ENCODE measurements at places on chromosomes 5 and 9.

DNA sequence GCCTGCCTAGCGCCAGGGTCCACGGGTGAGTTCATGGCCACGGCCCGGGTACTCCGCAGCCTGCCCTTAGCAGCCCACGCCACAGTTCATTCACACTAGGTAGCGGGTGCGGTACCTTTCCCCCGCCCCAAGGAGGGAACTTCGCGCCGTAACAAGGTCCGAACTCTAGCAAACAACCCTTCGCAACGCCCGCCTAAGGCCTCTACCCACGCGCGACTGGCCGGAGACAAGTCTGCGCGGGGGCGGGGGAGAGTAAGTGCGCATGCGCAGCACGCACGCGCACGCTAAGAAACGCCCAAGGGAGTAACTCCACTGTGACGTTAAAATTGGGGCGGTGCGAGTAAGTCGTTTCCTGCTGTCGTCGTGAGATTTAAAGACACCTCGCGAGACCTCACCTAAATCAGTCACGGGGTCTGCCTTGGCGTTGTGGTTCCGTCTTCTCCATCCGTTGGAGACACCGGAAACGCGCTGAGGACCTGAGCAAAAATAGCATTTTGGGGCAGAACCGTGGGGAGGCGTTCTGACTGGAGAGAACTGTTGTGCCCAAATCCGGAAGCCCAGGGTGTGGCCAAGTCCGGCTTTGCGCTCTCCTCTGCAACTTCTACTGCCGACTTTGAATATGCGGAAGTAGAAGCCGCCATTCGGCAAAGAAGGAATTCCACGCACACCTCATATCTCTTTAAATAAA lies at the start of gene RAPGEF6:
Gene RAPGEF6, minus strand, starts transcription at position 234 of the 688 bp plus-strand sequence. Its CDS starts 199 bp downstream, at position 35.
- DNase-seq: peak; percentile 95

- no peak for DNase-seq
These were observed 39.8 kb downstream of the HMCN2 start for GRCh38 chr9:130305381-130305780.

DNA sequence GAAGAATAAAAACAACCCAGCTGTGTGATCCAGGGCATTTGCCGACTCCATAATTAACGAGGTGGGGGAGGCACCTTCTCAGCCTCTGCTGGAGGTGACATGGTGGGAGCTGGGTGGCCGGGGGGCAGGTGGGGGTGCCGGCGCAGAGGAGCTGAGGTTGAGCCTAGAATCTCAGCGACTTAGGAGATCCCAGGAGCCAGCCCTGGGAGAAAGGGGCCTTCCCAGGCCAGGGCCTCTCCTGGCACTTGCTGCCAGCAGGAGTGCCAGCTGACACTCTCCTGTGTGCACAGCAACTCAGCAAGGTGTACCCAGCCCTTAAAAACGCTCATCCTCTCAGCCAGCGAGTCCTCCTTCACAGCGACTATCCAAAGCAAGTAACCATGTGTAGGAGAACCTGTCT lies 62.8 kb upstream of the FCN1 start:
- DNase-seq: no peak

- no peak for DNase-seq
These were observed 106.8 kb downstream of the PDE6A start for GRCh38 chr5:149837680-149838269.

- no peak for DNase-seq
These were observed 7.6 kb upstream of the TTLL11 start for GRCh38 chr9:122100756-122101155.

GRCh38 chr5:162496100-162496808 lies 428.7 kb downstream of the GABRG2 start:
- no peak for DNase-seq

- DNase-seq: no peak
These were observed 58.3 kb upstream of the ADAMTS2 start for GRCh38 chr5:179403426-179404147.

DNA sequence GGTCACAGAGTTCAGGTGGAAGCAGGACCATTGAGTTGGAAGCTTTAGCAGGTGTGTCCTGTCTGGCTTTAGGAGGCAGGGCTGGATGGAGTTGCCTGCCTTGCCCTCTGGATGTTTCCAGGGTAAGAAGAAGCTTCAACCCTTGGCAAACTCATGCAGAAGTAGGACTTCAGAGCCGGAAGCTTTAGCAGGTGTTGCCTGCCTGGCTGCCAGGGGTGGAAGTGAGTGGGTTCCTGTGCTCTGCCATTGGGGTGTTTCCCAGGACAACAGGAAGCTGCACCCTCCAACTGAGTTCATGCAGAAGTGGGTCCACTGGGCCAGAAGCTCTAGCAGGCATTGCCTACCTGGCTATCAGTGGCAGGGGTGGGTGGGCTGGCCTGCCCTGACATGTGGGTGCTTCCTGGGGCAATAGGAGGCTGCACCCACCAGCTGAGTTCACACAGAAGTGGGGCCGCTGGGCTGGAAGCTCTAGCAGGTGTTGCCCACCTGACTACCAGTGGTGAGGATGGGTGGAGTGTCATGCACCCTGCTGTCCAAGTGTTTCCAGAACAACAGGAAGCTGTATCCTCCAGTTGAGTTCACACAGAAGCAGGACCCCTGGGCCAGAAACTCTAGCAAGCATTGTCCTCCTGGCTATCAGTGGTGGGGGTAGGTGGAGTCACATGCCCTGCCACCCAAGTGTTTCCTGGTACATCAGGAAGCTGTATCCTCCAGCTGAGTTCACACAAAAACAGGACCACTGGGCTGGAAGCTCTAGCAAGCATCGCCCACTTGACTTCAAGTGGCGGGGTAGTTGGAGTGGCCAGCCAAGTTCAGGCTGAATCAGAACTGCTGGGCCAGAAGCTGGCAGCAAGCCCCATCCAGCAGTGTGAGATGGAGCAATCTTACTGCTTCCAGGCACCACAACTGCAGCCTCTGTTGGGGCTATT lies 24.6 kb downstream of the LOX start:
- no peak for DNase-seq

DNA sequence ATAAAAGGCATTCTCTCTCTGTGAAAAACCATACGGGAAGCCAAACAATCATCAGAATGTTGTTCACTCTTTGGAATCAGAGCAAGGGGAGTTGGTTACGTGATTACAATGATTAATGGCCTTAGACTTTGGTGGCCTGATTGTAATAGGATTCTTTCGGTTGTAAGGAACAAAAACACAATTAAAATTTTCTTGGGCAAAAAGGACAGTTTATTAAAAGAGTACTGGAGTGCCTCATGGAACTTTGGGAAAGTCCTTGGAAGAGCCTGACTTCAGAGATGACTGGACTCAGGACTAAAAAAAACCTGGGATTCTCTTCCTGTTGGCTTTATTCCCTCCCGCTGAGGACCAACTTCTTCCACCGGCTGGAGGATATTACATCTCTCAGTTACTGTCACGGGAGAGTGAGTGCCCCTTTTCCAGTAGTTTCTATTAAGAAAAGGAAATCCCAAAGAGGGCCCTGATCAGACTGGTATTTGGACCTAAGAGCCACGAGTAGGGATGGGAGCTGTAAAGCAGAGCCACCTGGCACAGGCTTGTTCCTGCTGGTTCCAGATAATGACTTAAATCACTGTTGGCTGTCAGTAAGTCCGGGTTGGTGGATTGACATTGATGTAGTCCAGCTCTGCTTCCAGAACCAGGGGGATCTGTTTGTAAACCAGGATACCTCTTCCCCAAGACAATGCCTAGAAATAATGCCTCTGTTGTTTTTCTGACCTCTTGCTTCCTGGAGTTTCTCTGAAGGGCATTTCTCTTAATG lies 53.9 kb downstream of the CFAP95 start:
- DNase-seq: no peak

DNA sequence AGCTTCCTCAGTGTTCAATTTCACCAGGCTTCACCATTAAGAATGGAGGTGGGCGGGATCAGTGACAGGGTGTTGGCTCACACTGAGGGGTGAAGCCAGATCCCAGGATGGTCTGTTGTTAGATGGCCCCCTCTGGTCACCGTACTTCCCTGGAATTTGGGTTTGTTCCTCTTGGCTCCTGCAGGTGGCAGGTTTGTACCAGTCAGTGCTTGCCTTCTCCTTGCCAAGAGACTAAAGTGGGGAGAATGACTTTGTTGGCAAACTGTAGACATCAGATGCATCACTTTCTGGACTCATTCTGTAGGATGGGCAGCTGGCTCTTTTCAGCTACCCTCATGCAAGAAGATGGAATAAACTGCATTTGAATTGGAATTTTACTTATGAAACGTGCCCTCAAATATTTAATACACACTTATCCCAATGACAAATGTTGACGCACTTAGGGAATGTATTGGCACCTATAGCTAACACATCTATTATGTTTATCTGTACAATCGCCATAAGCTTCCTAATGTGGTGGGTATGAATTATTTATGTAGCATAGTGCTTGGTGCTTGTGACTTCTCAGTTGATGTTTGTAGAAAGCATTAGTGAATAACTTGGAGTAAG lies 31.4 kb upstream of the ANKRD55 start:
- no peak for DNase-seq

DNA sequence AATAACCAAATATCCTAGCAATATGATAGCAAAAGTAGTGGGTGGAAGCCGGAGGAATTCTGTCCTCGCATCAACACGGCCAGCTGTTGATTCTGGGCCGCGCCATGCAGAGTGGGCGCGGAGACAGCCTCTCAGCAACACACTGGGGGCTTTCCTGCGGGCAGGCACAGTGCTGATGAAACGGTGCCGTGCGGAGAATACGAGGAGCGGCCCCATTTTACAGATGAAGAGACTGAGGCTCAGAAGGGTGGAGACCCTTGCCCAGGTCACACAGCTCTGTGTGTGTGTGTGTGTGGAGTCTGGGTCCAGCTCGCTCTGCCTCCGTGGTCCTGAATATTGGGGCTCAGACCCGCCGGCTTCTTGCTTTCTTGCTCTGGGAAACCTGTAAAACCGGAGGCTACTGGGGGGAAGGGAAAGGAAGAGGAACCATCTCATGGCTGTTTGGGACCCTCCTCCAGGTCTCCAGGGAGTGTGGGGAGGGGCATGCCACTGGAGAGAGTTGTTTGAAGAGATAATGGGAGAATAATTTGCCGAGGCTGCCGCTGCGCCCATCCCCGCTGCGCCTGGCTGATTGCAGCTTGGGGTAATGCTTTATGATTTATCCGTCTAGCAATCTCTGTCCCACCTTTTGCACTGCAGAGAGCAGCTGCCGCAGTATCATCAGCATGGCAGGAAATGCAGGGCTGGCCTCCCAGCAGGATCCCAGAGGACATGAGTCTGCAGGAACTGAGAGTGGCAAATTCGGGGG lies 36.6 kb downstream of the NCS1 start:
- DNase-seq: no peak

DNA sequence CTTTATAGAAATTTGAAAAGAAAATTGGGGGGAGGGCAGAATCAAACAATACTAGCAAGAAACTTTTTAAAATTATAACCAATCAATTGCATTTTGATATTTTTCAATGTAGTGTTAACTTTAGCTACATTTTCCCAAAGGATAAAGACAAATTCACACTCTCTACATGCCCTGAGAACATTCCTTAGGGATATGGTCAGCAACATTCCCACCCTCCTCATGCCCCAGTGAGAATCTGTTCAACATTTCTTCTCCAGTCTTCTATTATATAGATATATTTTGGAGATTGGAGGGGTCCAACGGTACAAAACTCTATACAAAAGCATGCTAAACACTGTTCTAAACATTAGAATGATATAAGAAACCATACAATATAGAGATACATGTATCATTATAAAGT lies 11.6 kb upstream of the PRR16 start:
- no peak for DNase-seq

DNA sequence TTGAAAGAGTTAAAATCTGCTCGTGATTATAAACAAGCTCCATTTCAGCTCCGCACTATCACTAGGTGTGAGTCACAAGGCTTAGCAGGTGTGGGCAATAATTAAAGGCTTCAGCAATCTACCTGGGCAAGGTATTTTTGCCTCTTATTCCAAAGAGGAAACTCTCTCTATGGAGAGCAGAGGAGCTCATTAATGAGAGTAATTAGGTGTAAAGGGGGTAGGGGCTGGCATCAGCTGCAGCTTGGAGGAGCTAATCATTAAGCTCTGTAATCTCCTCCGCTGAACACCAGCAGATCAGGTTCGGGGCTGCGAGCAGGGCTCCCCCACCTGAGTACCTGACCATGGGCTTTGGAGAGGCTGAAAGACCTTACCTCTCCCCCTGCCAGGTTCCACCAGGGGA lies 129.2 kb downstream of the CRB2 start:
- no peak for DNase-seq

DNA sequence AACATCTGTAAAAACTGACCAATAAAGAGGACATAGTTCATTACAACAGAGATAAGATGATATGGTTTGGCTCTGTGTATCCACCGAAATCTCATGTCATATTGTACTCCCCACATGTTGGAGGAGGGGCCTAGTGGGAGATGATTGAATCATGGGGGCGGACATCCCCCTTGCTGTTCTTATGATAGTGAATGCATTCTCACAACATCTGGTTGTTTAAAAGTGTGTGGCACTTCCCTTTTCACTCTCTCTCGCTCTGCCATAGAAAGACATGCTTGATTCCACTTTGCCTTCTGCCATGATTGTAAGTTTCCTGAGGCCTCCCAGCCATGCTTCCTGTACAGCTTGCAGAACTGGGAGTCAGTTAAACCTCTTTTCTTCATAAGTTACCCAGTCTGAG lies 292.8 kb downstream of the SLF1 start:
- DNase-seq: no peak

GRCh38 chr9:71349218-71349617 lies 227.8 kb upstream of the TRPM3 start:
- DNase-seq: no peak

DNA sequence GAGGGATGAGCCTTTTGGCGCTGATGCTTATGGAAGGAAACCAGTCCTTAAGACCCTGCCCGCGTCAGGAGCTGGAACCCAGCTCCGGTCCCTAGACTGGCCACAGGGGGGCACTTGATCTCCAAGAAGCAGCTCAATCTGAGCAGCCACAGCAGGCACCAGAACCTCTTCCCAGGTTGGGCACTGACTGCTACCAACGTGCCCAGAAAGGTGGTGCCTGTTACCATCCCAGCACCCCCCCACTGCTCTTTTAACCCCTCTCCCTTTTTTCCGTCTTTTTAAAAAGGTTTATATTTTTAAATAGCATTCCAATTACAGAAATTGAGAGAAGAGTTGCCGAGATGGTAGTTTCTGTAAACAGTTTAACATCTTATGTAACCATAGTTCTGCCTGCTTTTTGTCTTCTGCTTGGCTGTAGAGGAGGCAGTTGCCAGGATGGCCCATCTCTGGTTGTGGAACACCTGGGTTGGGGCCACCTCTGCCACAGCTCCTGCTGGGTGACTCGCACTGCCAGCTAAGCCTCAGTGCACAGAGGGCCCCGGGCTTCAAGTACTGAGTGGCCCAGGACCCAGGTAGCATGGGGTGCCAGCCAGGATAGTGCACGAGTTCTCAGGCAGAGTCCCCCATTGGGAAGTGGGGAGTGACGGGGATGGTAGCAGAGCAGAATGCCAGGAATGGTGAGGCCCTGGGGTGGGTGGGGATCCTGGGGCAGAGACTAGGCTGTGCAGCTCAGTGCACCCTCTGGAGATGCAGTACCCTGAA lies 62.8 kb downstream of the PFDN1 start:
- peak; percentile 13 for DNase-seq
